ENCODE measurements at places on chromosomes 5 and 9.
A peak's percentile ranks its signal among the peaks of the same experiment; 100 is the strongest.

DNA sequence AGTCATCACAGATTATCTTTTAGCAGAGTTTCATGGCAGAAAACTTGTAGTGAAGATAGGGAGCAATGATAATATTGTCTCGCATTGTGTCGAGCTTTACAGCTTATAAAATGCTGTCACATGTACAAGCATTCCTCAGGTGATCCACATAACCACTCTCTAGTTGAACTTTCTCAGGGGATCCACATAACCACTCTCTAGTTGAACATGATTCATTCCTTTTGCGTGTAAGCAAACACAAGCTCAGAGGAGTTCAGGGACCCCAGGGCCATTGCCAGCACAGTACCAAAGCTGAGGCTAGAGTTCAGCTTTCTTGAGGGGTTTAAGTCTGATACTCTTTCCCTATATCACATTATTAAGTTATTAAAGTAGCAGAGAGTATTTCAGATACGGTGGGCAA, 86.7 kb downstream of the CDH6 start:
- peak; percentile 57 for DNase-seq

DNA sequence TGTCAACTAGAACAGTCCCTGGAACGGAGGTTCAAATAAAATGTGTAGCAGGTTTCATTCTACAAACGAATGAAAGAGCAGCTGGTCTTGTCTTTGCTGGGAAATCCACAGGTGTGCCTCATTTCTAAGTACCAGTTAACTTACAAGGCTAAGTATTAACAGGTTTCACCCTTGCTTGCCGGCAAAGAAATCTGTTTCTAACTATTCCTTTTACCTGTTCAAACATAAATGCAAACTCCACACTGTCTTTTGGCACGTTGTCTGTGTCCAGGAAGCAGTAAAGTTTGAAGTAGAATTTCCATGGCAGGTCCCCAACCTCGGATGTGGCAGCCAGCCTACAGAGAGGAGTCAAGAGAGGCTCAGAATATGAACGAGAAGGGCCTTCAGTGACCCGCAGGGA, 54.4 kb upstream of the RETREG1 start:
- DNase-seq: no peak

DNA sequence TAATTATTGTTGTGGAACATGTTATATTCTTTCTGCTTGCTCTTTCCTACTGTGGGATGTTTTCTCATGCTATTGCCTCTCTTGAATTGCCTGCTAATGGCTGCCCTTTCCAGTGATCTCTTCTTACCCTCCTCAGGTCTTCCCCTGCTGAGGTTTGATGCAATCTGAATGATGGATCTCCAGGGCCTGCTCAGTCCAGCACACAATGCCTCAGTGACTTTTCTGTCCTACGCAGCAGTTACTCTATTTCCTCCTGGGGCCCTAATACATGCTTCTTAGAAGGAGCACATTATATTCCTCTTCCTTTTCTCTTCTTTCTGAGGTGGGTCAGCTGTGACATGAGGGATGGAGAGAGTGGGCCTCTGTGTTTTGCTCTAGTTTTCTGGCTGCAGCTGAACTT, at the start of gene SPINK14:
TSS of gene SPINK14 (plus strand) at position 301 of the 400 bp plus-strand sequence. CDS start 1,187 bp downstream, outside the sequence.
- DNase-seq: no peak

DNA sequence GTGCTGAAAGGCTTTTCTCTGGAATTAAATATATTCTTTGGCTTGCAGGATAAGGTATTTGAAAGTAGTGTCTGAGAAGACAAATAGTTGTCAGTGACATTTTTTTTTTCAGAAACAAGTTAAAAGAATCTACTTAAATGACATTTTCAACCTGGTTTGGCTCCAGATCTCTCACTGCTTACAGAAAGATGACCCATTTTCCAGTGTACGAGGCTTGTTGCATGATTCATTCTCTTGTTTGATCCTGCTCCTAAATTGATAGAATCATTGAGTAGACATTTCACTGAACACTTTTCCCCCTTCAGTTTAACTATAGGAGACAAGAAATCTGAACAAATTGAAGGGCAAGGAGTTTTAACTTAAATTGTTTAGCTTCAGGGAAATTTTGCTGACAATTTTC, 546.1 kb downstream of the ZNF608 start:
- DNase-seq: peak; percentile 19

DNA sequence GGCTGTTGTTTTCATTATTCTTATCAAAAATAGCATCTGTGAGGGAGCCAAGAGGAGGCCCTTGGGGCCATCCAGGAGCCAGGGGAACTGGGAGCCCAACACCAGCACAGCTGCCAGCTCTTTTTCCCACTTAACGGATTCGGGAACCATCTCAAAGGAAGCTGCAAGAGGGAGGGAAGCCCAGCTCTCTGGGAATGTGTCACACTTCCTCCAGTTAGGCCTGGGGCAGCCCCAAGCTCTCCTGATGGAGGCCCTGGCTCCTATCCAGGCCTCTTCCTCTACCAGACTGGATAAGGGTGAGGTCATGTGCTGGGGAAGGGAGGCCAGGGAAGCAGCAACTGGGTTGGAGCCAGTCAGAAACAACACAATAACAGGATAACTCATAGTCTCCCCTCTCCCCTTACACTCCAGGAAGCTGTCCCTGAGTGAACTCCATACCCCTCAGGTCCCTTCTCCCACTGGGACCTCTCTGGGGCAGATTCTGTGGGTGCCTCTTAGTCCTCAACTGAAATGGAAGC, 12.7 kb downstream of the CSF2 start:
- DNase-seq: peak; percentile 86

GRCh38 chr5:61299261-61299681, 32.8 kb upstream of the ZSWIM6 start:
- DNase-seq: no peak

GRCh38 chr9:567128-567746, 274.3 kb upstream of the DMRT1 start:
- DNase-seq: no peak

DNA sequence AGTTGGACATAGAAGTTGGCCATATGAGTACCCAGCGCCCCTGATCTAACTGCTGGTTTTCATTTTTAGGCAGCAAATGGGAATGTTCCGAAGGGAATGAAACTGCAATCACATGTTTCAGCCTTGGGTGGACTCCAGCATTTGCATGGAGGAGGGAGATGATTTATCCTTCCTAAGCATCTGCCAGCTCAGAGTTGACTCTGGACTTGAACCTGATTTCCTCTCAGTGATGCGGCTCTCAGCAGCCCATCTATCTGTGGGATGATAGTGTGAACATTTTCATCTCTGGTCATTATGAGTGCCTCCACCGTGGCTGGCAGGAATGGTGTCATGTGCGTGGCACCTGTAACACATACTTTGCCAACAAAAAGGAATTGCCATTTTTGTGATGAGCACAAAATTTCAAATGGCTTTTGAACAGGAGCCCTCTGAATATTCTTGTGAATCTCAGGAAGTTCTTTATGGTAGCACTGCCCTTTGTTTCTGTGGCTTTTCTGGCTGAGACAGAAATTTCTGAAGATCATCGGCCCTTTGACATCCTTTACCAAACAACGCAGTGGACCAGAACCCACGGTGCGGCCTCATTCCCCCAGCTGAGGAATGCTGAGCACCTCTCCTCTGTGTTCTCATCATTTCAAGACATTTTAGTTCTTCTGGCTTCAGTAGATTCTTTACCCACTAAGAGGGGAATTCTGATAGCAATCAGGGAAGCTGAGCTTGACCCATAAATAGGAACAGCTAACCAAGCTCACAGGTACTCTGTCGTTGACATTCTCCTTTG, 28.5 kb downstream of the FUBP3 start:
- DNase-seq: peak; percentile 47

DNA sequence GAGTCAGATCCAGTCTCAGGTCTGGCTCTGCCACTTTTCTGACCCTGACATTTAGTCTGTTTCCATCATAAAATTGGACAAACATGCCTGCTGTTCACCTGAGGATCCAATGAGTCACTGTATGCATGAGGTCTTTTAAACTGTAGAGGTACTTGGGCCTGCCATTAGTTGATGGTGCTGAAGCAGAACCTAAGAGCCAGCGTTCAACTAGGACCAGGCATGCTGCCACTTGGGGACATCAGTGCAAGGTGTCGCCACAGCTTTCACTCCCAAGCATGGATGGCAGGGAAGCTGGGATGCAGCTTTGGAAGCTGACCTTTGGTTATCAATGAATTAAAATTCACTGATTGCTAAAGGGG, 37.1 kb downstream of the NEUROG1 start:
- no peak for DNase-seq

DNA sequence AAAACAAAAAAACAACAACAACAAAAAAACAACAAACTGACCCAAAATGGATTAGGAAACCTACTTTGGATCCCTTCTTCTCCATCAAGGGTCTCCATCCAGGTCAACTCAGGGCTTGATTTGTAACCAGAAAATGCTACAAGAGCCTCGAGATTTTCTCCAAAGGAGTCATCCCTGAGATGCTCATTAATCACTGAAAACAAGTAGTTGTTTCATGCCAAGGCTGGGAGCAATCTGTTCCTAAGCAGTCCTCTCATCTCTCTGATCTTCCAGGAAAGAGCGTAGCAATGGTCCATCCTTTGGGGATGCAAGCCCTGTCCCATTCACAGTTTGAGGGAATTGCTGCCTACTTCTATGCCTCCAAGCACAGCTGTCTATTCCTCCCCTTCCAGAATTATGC, 203.0 kb upstream of the MAP3K1 start:
- no peak for DNase-seq

DNA sequence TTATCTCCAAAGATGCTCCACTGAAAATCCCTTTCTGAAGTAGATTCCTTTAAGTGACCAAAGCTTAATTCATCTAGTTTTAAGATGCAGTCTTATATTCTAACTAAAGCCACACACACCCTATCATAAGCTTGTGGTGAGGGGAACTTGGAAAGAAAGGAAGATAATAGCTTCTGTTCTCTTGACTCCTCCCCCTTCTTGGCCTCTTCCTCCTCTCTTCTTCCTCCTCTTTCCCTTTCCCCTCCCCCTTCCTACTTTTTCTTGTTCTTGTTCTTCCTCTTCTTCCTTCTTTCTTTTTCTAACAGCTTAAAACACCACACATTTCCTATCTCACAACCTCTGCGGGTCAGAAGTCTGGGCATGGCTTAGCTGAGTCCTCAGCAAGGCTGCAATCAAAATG, 23.5 kb downstream of the IL7R start:
- DNase-seq: no peak

- peak; percentile 46 for DNase-seq
These were observed 53.0 kb upstream of the ALDH1B1 start for GRCh38 chr9:38339496-38339895.

GRCh38 chr5:139459451-139459934, 3.0 kb downstream of the ECSCR start:
- peak; percentile 75 for DNase-seq

GRCh38 chr9:85487872-85488271, 253.9 kb downstream of the AGTPBP1 start:
- DNase-seq: no peak

DNA sequence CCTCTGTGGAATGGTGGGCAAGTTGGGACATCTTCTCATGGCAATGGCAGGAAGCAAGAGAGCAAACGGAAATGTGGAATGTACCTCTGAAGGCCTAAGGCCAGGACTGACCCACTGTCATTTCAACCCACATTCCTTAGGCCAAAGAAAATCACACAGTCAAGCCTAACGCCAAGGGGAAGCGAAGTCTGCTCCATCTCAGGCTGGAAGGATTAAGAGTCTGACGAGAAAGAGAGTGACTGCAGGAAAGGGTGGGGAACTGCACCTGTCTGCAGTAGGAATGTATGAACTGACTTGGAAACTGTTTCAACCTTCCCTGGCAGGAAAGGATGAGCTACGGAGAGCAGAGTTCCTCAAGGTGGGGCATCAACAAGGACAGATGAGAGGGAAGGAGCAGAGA, 90.2 kb upstream of the TAS2R1 start:
- no peak for DNase-seq

- DNase-seq: no peak
These were observed 4.7 kb downstream of the CFAP77 start for GRCh38 chr9:132414731-132415130.

- no peak for DNase-seq
These were observed 72.7 kb downstream of the CAST start for GRCh38 chr5:96734871-96735325.

DNA sequence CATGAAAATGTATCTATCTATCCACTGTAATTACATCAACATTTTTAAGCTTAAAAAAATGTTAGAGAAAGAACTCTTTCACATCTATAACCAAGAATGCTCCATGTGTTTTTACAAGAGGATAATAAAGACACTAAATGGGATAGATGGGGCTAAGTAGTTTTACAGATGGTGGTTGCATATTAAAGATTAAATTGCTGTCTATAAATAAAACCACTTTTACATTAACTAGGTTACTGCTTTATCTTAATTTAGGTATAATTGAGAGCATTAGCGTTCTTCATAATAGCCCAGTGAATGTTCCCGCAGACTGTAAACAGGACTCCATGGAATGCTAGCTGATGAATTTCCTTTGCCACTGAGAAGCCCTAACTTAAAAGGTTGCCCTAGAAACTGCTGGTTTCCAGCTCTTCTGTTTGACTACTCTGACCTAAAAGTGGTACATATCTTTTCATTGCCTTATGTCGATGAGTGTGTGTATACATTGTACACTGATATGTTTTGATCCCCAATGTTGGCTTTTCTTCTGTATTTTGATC, 117.9 kb downstream of the SGCD start:
- no peak for DNase-seq

DNA sequence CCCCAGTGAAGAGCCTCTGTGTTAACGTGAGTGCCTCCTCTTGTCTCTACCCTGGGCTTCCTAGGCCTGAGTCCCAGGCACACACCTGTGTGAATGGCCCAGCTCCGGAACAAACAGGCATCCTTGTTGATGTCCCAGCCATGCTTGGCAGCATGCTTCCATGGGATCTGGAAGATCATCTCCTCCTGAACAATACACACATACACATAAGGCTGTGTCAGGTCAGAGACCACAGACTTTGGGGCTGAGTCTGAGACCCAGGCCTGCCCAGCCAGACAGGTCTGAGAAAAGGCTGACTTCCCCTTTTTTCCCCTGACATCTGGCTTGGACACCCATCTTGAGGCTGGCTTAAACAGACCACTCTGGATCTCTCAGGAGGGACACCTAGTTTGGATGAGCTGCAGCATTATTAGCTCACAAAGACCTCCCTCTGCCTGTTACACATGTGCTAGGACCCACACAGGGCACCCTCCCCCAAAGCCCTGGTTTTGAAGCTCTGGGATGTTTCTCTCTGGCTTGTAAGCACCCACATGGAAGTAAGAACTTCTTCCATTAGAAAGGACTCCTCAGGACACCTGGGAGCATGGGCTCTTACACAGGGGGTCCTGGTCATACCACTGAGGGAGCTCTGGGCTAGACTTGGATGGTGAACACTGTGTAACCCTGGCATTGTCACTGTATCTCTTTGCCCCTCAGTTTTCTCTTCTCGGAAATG, 2.6 kb downstream of the IRF1 start:
- DNase-seq: no peak
